ENCODE measurements at places on chromosomes 1 and 21.
A peak's percentile ranks its signal among the peaks of the same experiment; 100 is the strongest.

- DNase-seq, result no peak
Observed at GRCh38 chr1:66732407-66733166, 19.7 kb upstream of the DYNLT5 start.

DNA sequence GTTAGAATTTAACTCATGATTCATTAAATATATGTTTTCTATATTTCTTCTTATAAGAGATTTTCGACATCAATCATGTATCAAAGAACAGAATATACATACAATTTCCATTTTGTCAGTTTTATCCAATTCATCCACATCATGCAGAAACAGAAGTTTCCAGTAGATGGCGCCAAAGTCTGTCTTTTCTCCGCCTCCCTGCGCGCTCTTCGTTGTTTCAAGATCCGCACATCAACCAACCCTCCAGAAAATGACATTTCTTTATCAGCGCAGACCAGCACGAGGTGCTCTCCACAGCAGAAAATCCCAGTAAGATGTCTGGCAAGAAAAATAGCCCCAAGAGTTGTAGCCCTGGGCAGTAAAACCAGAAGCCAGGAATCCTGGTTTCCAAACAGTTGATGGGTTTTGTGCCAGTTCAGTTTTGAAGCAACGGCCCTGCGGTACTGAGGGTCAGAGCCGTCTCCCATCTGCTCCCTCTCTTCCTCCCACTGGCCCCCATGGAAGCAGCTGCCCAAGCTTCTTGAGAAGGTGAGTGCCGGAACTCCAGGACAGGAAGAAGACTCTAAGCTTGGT is 38.6 kb upstream of the GPR137B start:
- peak; percentile 18 for DNase-seq

GRCh38 chr1:56825436-56825835 is 6.2 kb upstream of the FYB2 start:
- DNase-seq, result no peak

GRCh38 chr1:37486680-37487618 is 12.6 kb downstream of the ZC3H12A start:
- DNase-seq, result peak; percentile 72

- no peak for DNase-seq
Observed at GRCh38 chr21:33940164-33940880, 24.7 kb upstream of the ATP5PO start.

DNA sequence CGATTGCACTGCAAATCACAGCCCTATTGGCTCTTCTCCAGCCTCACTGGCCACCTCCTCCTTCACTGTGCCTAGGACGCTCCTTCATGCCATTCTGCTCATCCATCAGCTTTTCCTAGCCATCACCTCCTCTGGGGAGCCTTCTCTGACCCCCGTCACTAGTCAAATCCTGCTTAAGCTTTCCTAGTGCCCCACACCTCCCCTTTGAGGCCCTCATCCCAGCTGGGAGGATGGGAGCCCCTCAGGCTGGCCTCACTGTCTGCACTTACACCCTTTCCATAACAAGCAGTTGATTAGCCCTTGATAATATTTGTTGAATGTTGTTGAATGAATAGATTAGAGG is 50.7 kb downstream of the KLHDC7A start:
- no peak for DNase-seq

DNA sequence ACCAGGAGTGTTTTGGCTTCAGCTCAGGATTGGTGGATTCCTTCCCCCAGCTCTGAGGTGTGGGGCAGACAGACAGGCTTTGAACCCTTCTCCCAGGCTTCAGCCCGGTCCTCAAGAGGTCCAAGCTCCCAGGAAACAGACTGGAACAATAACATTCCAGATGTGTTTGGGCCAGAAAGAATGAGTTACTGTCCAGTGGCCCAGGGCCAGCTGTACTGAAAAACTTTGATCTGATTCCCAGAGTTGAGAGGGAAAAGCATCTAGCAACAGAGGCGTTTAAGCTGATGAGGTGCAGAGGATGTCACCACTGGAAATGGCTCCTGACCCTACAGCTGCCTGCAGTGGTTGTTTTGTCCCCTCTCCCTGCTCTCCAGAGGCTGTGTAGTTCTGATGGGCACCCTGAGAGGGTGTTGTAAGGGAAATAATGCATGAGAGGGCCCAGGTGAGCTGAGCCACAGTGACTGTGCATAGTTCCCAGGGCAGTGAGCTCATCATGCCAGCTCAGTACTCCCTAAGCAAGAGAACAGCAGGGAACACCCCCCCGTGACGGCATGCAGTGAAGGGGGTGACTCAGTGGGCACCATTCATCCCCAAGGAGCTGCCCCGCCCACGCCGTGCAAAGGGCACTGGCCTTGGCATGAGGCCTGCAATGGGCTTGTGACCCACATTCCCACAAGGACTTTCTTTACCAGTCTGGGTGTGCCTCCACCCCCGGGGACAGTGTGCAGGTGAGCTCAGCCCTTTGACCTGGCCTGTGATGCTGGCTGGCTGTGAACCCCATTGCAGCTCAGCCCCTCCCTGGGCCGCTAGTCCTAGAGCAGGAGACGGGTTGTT is 13.8 kb upstream of the SFN start:
- no peak for DNase-seq

- no peak for DNase-seq
Observed at GRCh38 chr1:202105571-202106339, 17.0 kb upstream of the GPR37L1 start.

DNA sequence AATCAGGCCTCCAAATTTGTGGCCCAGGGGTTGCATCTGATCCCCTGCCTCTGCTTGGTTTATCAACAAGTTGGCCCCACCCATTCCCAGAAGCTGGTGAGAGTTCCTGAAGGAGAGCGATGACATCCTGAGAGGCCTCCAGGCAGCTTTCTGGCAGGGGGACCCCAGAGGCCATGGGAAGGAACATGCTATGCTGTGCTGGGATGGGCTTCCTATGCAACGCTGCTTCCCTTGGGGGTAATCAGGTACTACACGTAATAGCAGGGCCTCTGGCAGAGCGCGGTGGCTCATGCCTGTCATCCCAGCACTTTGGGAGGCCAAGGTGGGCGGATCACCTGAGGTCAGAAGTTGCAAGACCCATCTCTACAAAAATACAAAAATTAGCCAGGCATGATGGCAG is 8.4 kb upstream of the MTF1 start:
- no peak for DNase-seq

GRCh38 chr1:210298296-210298695 is 30.4 kb upstream of the HHAT start:
- DNase-seq, result no peak

DNA sequence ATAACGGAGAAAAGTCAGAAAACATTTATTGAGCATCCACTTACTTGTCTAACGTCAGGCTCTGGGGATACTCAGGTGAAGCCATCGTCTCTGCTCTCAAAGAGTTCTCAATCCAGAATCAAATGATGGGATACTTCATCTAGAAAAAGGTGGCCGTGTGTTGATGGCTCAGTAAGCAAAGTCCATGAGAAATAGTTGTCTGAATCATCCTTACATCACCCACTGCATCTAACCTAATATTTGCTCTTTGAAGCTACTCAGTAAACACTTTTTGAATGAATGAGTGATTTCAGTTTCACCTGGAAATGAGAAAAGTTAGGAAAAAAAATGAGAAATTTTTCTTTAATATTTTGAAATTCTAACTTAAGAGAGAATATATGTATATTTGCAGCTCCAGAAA is 155.3 kb upstream of the PKN2 start:
- DNase-seq, result no peak

DNA sequence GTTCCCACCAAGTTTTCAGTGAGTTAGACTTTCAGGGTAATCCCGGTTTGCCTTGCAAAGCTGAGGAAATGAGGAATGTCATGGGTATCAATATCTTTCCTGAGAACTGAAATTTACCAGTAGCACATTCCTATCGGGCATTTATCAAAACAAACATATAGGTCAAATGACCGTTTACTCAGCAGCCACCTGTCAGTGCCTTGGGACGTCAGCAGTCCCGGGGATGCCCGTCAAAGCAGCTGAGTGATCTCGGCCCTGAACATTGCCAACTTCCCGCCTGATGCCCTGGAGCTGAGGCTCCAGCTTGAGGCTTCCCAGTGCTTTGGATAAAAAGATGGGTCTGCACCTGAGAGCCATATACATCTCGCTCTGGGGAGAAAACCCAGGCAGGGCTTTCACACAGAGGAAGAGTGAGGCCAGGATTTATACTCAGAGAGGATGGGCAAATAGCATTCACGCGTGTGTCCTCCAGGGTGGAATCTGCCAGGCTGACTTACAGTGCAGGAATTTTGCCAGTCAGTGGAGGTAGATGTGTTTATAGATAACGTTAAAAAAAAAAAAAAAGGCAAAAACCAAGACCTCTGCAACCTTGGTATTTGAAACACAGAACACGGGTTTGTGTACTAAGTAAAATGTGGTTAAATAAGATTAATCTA is 435.7 kb upstream of the VAMP3 start:
- no peak for DNase-seq

DNA sequence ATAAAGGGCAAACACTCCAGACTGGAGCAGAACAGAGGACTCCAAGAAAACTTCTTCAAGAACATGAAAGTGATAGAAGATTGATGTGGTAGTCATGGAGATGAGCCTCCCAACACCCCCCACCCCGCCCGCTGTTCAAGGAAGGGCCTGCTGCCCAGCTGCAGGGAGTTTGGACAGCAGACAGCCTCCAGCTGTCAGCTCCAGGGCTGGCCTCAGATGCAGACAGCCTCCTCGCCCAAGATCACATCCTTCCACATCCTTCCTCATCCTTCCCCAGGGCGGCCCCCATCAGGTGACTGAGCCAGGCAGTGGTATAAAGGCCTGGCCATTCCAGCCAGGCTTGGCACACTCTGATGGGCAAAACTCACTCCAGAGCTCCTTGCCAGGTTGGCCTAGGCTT is 24.6 kb downstream of the HMGN2 start:
- no peak for DNase-seq

GRCh38 chr1:182303778-182304177 is 87.8 kb downstream of the GLUL start:
- DNase-seq, result no peak

GRCh38 chr21:25094695-25095094 is 512.6 kb downstream of the MRPL39 start:
- DNase-seq, result no peak

GRCh38 chr21:42748620-42749176 is 95.3 kb downstream of the PDE9A start:
- no peak for DNase-seq

DNA sequence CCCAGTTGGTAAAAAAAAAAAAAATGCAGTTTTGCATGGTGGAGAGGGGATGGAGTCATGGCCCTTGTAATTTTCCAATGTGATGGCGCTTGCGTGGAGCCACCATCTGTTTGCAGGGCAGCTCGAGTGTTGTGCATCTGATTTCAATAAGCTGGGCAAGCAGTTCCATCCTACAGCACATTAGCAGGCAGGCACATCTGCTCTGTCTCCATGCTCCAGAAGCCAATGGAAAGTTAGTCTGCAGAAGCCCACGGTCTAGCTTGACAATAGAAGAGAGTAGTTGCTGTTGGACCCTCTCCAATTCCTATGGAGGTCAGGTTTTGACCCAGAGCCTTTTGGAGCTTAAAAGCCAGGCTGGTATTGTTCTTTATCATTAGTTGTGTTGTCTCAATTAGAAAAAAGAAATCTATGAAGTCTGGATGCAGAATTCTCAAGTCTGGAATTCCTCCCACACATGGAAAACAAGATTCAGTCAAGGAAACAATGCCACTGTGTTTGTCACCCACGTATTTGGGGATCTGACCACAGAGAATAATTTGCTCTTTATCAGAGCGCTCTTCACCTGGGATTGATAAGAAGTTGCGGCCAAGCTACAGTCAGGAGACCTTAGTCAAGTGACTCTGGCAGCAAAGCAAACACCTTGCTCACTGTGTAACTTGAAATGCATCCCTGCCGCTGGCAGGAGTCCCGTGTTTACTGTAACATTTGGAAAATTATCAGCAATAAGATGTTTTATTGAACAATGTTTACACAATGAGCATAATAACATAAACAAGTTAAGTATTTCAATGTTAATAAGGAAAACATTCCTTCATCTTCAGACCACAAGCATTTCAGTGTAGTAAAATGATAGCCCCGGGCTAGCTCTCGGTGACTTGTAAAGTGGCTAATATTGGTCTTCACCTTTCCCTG is 20.7 kb downstream of the NGF start:
- DNase-seq, result no peak

- DNase-seq, result no peak
Observed at GRCh38 chr1:13950637-13951036, 250.6 kb downstream of the PRDM2 start.

GRCh38 chr1:226956942-226957713 is 17.0 kb downstream of the COQ8A start:
- DNase-seq, result no peak

GRCh38 chr1:60866226-60866900 is 216.0 kb upstream of the NFIA start:
- DNase-seq, result no peak

DNA sequence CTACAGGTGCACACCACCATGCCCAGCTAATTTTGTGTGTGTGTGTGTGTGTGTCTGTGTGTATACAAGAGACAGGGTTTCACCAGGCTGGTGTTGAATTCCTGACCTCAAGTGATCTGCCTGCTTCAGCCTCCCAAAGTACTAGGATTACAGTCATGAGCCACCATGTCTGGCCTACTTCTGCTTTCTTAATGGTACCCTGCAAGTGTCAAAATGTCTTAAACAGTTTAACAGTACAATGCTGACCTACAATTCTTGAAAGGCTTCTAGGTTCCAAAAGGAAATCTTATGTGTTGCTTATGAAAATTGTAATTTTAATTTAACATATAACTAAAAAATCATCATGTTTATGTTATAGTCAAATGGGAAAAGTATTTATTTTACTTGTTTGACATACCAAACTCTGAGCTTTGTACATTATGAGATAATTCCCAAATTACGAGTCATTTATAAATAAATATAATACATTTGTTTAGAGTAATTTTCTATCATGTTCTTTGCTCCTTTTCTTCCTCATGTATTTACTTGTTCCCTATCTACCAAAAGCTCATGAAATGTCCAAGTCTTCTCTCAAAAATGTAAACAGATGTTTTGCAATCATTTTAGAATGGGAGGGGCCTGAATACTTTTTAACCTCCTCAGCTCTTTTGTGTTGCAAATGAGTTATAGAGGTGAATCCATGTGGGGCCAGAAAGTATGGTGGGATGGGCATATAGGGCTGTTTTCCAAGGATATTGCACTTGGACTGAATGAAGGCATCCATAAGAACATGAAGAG is 8.4 kb upstream of the VCAM1 start:
- DNase-seq, result no peak

DNA sequence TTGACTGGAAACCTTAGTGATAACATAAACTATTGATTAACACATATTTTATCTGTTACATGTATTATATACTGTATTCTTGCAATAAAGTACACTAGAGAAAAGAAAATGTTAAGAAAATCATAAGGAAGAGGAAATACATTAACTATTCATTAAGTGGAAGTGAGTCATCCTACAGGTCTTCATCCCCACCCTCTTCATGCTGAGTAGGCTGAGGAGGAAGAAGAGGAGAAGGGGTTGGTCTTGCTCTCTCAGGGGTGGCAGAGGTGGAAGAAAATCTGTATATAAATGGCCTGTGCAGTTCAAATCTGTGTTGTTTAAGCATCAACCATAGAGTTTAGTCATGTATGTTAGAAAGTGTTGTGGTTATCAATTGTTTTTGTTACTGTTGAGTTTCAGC is 66.1 kb upstream of the CHODL start:
- DNase-seq, result no peak

DNA sequence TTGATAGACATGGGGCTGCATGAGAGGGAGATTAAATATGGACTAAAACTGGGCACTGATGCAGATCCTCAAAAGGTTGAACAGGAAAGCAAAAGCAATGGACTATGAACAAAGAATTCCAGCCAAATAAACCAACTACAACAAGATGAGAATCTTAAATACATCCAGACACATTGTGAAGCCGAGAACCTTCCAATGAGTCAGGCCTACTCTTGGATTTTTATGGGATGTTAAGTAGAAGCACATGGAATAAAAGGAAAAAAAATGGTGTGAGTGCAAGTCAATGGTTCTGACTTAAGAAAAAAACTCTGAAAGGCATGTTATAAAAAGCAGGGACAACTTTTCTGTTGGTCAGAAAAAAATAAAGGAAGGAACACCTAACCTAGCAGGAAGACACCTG is 227.2 kb downstream of the DPYD start:
- DNase-seq, result no peak

Data from activated T-helper 1 cell treated with anti-CD3 and anti-CD28 coated beads, Interleukin-2, amount 50 U/mL, for 16 hours (primary cell).